ENCODE measurements at places on chromosomes 4 and X.

DNA sequence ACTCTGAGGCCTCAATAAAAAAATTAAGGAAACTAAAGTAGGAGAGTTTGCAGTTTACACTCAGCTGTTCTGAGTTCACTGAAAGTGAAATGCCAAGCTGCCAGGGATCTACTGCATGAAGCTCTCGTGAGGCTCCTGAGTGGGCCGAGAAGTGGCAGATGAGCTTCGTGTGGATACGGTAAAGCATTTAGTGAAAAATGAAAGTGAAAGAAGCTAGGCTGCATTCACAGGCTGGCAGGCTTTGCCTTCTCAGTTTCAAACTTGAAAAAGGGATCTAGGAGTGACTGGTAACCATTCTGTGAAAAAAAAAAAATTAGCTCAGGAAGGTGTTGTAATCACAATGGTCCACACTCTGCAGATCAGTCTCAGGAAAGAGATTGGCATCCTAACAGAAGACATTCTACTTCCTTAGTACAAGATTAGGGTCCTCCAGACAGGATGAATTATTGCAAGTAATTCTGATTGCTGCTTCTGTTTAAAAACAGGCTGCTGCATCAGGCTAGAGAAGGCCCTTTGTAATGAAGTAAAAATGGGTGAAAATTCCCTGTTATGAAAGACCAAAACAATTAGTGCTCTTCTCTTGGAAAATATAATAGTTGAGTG lies 679.9 kb downstream of the RPA4 start:
- DNase-seq: peak; percentile 23

- no peak for DNase-seq
Measured at GRCh38 chr4:2043396-2044118, 15.6 kb upstream of the NAT8L start.

DNA sequence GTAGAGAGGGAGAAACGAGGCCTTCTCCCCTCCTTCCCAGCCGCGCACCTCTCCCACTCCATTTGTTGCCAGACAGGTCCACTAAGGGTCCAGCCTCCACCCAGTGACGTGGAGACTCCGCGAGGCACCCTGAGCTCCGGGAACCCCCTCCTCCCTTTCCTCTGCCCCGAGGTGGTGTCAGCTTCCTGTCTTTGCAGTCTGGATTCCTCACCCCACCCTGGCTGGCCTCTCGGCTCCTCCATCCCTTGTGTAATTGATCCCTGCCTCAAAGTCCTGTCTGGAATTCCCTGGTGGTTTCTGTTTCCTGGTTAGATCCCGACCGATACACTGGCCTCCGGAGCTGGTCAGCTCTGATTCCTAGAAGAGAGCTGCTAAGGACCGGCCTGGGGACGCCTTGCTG lies 105.9 kb upstream of the SCOC start:
- no peak for DNase-seq

GRCh38 chr4:111494971-111495370 lies 650.3 kb upstream of the FAM241A start:
- DNase-seq: no peak

Data from stimulated activated naive CD8-positive, alpha-beta T cell treated with anti-CD3 and anti-CD28 coated beads, Interleukin-15, Interleukin-2, amounts not matched to agents 100 U/mL and 50 U/mL, for 24 hours (primary cell).